ENCODE measurements at places on chromosomes 5 and 9.

- no peak for DNase-seq
Observed at GRCh38 chr9:129491487-129491855, 129.4 kb downstream of the C9orf50 start.

GRCh38 chr9:71253011-71253410 lies 131.6 kb upstream of the TRPM3 start:
- DNase-seq, result no peak

DNA sequence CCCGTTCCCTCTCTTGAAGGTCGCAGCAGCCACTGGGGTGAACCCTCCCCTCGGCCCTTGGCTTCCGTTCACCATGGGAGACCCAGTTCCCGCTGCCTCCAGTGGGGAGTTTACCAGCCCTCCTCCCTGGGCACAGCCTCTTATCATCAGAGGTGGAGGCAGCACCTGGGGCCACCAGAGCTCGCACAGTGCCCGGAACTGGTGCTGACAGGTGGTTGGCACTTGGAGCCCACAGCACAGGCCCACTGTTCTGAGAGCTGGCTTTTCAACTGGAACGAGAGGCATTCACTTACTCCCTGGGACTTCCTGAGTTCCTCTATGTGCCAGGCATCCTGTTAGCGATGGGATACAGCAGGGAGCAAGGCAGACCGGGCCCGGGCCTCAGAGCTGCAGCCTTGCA lies 106.8 kb upstream of the FCN2 start:
- DNase-seq, result no peak

- DNase-seq, result no peak
Observed at GRCh38 chr9:97041898-97042297, 3.0 kb upstream of the CTSV start.

GRCh38 chr9:97704345-97704677 lies 7.2 kb upstream of the XPA start:
- DNase-seq, result no peak

- DNase-seq, result no peak
Observed at GRCh38 chr5:168944004-168944403, 356.9 kb downstream of the SLIT3 start.

GRCh38 chr5:140549237-140550144 lies 2.0 kb downstream of the EIF4EBP3 start:
- DNase-seq, result no peak

DNA sequence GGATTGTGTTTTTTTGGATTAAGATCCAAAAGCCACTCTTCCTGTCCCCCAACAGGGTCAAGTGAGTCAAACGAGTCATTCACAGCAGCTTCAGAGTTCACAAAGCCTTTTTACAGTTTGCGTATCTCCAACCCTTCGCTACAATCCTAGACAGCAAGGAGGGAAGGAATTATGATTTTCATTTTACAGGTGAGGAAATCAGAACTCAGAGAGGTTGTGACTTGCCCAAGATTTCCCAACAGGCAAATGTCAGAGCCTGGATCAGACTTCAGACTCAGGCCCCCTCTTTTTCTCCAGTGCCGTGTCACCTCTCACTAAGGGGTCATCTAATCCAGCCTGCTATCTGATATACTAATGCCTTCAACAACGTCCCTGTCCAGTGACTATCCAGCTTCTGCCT lies 72.1 kb upstream of the XPA start:
- DNase-seq, result no peak

DNA sequence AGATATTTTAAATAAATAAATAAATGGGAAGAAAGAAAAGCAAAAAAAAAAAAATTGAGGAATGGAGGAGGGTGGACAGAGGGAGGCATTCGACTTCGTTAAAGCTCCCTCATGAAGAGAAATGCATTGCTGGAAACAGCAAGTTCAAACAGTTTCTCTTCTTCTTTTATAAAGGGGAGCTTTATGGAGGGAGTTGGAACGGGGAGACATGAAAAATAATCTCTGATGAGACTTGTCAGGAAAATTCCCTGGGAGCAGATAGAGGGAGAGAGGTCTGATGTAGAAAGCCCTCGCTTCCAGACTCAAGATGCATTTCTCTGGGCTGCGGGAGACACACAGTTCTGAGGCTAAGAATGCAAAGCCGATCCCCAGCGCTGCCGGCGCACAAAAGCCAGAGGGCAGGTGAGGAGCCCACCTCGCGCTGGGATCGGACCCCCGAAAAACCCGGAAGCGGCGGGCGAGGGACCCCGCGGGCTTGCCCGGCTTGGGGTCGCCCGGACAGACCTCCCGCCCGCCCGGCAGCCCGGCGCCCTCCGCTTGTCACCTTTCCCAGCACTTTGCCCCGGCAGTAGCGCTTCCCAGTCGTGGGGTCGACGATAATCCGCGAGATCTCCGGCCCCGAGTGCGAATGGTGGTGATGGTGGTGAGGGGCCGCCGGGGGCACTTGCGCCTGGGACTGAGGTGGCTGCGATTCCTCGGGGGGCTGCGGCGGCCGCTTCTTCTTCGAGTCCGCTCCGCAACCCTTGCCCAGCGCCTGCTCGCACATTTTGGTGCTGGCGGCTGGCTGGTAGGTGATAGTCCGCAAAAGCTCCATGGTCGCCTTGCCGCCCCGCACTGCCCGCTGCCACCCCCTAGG lies 512 bp downstream of the PLK2 start:
- DNase-seq, result no peak

DNA sequence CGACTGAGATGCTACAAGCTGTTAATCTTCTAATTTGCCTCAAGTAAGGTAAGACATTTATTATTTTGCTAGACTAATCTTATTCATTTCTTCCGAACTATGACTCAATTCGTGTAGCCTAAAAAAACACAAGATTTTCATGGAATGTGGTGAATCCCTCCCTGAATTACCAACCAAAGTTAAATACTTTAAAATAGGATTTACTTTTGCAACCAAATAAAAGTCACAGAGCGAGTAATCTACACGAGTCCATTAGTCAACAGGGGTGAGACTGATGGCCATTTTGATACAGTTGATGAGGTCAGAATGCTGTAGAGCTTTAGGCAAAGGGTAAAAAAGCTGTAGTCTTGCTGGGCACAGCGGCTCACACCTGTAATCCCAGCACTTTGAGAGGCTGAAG lies 13.1 kb upstream of the BNC2 start:
- no peak for DNase-seq

DNA sequence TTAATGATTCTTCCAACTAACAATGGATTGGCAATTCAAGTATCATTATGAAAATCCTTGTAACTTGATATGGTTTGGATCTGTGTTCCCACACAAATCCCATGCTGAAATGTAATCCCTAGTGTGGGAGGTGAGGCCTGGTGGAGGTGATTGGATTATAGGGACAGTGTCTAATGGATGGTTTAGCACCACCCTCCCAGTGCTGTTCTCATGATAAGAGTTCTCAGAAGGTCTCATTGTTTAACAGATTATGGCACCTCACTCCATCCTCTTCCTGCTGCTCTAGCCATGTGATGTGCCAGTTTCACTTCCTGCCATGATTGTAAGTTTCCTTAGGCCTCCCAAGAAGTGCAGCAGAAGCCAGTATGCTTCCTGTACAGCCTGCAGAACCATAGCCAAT lies 1116.2 kb upstream of the EDIL3 start:
- no peak for DNase-seq

DNA sequence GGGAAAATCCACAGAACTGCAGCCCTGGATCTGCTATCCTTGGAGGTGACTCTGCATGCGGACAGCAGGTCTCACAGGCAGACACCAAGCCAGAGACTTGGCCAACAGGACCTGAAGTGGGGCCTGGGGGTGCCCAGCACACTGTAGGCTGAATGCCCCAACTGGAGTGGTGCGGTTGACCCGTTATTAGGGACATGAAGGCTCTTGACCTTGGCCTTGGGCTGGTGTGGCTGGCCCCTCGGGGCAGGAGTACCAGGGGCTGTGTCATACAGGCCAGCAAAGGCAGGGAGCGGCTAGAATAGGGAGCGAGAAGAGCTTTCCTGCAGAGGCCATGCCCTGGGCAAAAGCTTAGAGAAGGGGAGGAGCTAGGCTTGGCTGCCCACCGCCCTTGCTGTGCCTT lies 153.2 kb upstream of the MVB12B start:
- DNase-seq, result no peak

DNA sequence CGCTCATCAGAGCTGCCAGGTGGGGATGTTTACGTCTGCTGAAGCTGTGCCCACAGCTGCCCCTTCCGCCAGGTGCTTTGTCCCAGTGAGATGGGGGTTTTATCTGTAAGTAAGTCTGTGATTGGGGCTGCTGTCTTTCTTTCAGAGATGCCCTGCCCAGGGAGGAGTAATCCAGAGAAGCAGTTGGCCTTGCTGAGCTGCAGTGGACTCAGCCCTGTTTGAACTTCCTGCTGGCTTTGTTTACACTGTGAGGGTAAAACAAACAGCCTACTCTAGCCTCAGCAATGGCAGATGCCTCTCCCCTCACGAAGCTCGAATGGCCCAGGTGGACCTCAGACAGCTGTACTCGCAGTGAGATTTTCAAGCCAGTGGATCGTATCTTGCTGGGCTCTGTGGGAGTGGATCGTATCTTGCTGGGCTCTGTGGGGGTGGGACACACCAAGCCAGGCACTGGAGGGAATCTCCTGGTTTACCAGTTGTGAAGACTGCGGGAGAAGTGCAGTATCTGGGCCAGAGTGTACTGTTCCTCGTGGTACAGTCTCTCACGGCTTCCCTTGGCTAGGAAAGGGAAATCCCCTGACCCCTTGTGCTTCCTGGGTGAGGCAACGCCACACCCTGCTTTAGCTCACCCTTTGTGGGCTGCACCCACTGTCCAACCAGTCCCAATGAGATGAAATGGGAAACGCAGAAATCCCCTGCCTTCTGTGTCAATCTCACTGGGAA lies 530.1 kb upstream of the DMAC1 start:
- DNase-seq, result no peak

GRCh38 chr9:107948601-107949000 lies 459.0 kb upstream of the KLF4 start:
- DNase-seq, result no peak

DNA sequence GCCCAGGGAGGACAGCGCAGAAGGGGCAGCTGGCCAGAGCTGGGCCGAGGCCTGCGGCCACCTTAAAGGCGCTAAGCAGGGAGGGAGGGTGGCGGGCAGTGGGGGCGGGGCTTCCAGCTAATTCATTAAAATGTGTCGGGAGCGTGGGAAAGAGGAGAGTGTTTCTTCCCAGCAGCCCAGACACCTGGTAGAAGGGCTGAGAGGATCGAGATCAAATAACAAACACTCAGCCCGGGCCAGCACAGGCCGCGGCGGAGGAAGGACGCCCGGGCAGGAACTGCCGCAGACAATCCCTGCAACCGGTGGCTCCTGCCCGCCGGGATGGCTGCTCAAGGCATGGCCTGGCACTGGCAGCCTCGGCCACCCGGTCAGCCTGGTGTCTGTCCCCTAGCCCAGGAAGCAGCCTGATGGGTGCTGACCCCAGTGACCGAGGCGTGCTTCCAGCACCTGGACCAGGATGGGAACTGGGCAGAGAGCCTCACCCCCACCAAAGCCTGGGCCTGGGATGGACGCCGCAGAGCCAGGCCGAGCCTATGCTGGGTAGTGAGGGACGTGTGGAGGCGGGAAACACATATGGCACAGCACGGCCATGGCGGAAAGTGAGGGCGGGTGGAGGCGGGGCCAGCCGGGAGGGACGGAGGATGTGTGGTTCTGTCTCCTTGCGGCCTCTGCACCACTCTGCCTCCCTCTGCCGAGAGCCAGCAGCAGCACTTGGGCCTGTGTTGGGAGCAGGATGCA lies 3.2 kb upstream of the NRARP start:
- peak; percentile 44 for DNase-seq

- no peak for DNase-seq
Observed at GRCh38 chr9:89942643-89943042, 337.8 kb downstream of the GADD45G start.

DNA sequence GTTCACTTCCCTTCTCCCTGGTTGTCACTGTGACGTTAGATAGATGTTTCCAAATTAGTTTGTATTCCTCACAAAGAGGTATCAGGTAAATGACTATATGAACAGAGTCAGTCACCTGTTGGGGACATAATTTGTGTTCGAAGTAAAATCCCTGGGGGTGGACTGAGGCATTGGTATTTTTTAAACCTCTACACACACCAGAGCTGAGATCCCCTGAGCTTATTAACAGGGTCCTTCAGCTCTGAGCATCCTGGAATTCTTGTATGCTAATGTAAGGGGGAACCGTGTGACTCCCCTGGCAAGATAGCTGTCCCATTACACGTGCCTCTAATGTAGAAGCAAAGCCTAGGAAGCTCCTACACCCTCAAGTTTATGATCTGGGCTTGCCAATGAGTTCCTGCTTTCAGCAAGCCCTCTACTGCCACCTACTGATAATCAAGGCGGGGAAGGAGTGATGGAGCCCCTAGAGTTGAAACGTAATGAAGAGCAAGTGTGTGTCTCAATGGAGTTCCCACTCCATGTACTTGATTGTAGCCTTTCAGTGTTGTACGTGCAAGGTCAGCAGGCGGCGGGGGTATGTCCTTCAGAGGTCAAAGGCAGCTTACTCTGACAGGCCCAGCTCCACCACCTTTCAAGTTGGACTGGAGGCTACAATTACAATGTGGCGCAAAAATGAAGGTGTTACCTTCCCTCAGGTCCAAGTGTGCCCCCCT lies 14.4 kb downstream of the PRKACG start:
- DNase-seq, result peak; percentile 76

DNA sequence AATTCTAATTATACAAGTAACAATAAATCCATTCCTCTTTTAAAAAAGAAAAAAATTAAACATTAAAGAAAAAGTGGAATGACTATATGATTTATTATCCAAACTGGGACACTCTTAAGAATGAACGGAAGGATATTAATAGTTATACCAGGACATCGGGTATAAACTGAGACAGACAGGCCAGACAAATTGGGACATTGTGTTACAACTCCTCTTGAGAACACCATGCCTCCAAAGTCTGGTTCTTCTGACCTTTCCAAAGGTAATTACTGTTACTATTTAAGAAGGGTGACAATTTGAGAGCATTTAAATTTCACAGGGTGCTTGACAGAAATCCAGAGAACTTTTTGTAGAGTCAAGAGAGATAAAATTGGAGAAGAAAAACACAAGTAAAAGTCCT lies 132.1 kb upstream of the MARCHF11 start:
- DNase-seq, result no peak

DNA sequence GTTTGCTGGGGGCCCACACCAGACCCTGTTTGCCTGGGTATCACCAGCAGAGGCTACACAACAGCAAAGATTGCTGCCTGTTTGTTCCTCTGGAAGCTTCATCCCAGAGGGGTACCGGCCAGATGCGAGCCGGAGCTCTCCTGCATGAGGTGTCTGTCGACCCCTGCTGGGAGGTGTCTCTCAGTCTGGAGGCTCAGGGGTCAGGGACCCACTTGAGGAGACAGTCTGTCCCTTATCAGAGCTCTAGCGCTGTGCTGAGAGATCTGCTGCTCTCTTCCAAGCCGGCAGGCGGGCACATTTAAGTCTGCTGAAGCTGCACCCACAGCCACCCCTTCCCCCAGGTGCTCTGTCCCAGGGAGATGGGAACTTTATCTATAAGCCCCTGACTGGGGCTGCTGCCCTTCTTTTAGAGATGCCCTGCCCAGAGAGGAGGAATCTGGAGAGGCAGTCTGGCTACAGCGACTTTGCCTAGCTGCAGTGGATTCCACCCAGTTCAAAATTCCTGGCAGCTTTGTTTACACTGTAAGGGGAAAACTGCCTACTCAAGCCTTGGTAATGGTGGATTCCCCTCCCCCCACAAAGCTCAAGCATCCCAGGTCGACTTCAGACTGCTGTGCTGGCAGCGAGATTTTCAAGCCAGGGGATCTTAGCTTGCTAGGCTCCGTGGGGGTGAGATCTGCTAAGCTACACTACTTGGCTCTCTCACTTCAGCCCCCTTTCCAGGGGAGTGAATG lies 206.0 kb upstream of the TLX3 start:
- DNase-seq, result no peak
